ENCODE measurements at places on chromosomes 4 and X. TPM values are rescaled to one million over a fixed set of nuclear protein-coding genes. Genes with fewer than 3 reads are reported as not detected.

Gene RENBP
- 15.7 TPM for total RNA-seq

- DNase-seq: no peak
These were observed 521.0 kb downstream of the IQCM start for GRCh38 chr4:149294601-149295000.

- no peak for DNase-seq
These were observed 35.3 kb upstream of the SCRG1 start for GRCh38 chr4:173434231-173434630.

- DNase-seq: no peak
These were observed 17.1 kb downstream of the SLC34A2 start for GRCh38 chr4:25672756-25673155.

DNA sequence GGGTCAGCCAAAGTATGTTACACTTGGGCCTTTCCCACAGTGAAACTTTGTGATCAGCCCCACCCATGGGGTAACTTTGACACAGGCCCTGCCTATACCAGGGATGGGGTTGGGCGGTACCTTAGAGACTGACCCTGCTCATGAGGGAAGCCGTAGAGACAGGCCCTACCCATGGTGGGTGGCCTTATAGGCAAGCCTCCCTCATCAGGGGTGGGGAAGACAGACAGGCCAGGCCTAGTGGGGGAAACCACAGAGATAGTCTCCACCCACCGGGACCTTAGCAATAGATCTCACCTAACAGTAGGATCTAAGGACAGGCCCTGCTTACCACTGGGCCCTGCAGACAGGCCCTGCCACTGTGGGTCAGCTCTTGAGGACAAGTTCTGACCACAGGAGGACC, 6.8 kb downstream of the PLP2 start:
- no peak for DNase-seq

GRCh38 chr4:166121897-166122296, 248.9 kb downstream of the TLL1 start:
- DNase-seq: no peak

DNA sequence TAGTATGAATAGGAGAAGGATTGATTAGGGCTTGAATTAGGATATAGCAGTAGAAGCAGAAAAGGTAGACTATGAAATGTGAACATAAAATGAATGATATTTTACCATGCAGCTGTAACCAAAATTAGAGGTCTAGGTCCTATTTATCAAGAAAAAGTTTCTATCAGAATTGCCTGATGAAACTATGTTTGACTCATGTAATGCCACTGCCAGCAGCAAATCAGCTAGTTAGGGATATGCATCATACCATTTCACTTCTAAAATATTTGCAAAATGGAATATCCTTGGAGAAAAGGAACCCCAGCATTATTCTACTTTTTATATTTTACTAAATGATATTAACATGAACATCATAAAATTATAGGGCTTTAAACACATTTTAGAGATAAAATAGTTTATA, 188.4 kb downstream of the WDFY3 start:
- DNase-seq: no peak

GRCh38 chr4:101953949-101954348, 163.4 kb downstream of the BANK1 start:
- no peak for DNase-seq
